ENCODE measurements at places on chromosomes 2 and 18.

- no peak for DNase-seq
Observed at GRCh38 chr2:102018823-102019445, 27.2 kb downstream of the IL1R2 start.

- no peak for DNase-seq
Observed at GRCh38 chr2:46270384-46270783, 26.8 kb upstream of the EPAS1 start.

DNA sequence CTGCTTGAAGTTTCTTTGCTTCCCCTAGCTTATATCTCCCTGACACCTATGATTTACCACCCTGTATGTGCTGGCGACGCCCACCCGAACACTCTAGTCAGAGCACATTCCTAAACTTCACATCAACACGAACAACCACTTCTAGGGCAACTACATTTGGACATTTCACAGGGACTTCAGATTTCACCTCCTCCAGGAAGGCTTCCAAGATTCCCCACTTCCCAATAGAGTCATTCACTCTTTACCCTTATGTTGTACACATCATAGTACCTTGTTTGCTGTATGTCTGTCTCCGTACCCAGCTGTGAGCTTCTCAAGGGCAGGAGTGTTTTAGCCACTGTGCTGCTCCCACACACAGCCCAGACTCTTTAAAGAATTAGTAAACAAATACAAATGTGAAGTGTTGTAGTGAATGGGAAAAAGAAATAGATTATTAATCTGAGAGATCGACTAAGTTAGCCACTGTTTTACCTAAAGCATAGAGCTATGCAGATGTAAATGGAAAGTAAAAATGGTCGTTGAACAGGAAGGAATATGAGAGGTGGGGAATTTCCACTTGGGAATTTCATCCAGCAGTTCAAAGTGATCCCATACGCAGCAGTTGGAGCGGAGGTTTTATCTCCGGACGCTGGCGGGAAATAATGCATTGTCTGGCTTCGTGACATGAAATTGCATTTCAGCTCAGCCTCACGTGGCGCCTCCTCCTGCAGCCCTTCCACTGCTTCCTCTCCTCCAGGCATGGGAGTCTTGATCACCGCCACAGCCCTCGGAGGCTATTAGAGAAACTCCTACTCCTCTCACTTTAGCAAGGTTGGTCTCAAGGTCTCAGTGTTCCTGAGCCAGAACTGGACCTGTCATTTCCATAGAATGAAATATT lies 233.4 kb upstream of the COPS8 start:
- DNase-seq = no peak

GRCh38 chr2:159051133-159051532 lies 82.7 kb downstream of the TANC1 start:
- no peak for DNase-seq

GRCh38 chr2:227115761-227116160 lies 48.2 kb downstream of the COL4A4 start:
- no peak for DNase-seq

Data from activated naive CD4-positive, alpha-beta T cell (primary cell).